Ascending aorta (tissue), 2 donors: ENCODE measurements at places on chromosomes 12 and 14. TPM values are rescaled to one million over a fixed set of nuclear protein-coding genes. Genes with fewer than 3 reads are reported as not detected.

KLRD1 gene
- total RNA-seq = 0.11 TPM

TAPBPL gene
- total RNA-seq = 16.8 TPM

CLEC2B gene
- 1.1 TPM for total RNA-seq

FAM90A1 gene
- total RNA-seq = not detected

FOXA1 gene
- total RNA-seq = not detected

MLXIP gene
- total RNA-seq = 62.3 TPM

CLMN gene
- total RNA-seq = 4.7 TPM

FMNL3 gene
- total RNA-seq = 30.4 TPM

TAS2R43 gene
- total RNA-seq = not detected

SLCO1B3 gene
- not detected for total RNA-seq

RHEBL1 gene
- not detected for total RNA-seq

GARIN6 gene
- not detected for total RNA-seq

SERPINA10 gene
- total RNA-seq = not detected

MMP19 gene
- 37.5 TPM for total RNA-seq

IFNG gene
- not detected for total RNA-seq

KRT82 gene
- not detected for total RNA-seq

ASCL1 gene
- not detected for total RNA-seq

FOXN4 gene
- not detected for total RNA-seq

STXBP6 gene
- total RNA-seq = 0.21 TPM

CFAP73 gene
- not detected for total RNA-seq

HOXC6 gene
- 7.6 TPM for total RNA-seq

ITGA7 gene
- total RNA-seq = 246 TPM

NTS gene
- total RNA-seq = not detected

HCAR2 gene
- total RNA-seq = 3.9 TPM

GYS2 gene
- not detected for total RNA-seq

TMTC1 gene
- total RNA-seq = 176 TPM

ATL1 gene
- total RNA-seq = 1.2 TPM
